Naive thymus-derived CD4-positive, alpha-beta T cell (primary cell): ENCODE measurements at places on chromosomes 12 and 14. TPM values are rescaled to one million over a fixed set of nuclear protein-coding genes. Genes with fewer than 3 reads are reported as not detected.
A peak's percentile ranks its signal among the peaks of the same experiment; 100 is the strongest.

GRCh38 chr12:89895591-89895990, 187.0 kb upstream of the ATP2B1 start:
- H3K27me3 ChIP-seq: no peaks in the 10 kb centered on the region
- no peaks in the 10 kb centered on the region for H3K36me3 ChIP-seq
- H3K4me3 ChIP-seq: no peak overlapping the region
- peaks cover 5% of the 10 kb centered on the region for H3K4me1 ChIP-seq

- H3K4me1 ChIP-seq: no peaks in the 10 kb centered on the region
- DNase-seq: no peak
- H3K36me3 ChIP-seq: no peaks in the 10 kb centered on the region
- H3K27me3 ChIP-seq: no peaks in the 10 kb centered on the region
- H3K4me3 ChIP-seq: no peak overlapping the region
These were observed 159.4 kb downstream of the EPS8 start for GRCh38 chr12:15629761-15630160.

DNA sequence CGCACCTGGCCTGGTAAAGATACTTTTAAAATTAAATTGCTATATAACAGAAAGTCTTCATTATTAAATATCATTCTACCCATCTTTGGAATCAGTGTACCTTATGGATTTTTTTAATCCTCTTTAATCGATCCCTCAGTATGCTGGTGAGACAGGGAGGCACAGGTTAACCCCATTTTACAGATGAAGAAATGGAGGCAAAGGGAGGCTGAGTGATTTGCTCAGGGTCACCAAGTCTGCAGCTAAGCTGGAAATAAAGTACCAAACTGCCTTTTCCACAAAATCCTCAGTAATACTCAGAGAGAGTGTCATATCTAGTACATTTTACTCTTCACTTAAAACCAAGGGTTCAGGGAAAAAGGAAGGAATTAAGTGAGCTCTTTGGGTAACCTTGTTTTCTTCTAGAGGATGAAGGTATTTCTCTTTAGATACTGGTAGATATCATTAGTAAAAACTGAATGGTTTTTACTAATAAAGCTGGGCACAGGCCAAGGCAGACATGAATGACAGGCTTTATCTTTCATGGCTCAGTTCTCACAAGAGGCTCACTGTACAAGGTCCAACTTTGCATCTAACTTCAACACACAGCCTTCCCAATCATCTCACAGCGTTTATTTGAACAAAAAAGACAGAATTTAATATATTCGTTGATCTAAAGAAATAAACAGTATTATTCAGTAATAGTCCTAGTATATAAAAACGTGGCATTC, 35.3 kb upstream of the TTC7B start:
- no peak overlapping the region for H3K27ac ChIP-seq
- H3K27me3 ChIP-seq: no peaks in the 10 kb centered on the region
- H3K4me1 ChIP-seq: no peaks in the 10 kb centered on the region
- no peaks in the 10 kb centered on the region for H3K36me3 ChIP-seq
- H3K4me3 ChIP-seq: no peak overlapping the region

- no peak overlapping the region for H3K4me3 ChIP-seq
- H3K27ac ChIP-seq: peak overlapping the region; percentile 37
- H3K27me3 ChIP-seq: no peaks in the 10 kb centered on the region
- peaks cover 4% of the 10 kb centered on the region for H3K36me3 ChIP-seq
These were observed 28.4 kb downstream of the AREL1 start for GRCh38 chr14:74684434-74684833.

- H3K27me3 ChIP-seq: no peaks in the 10 kb centered on the region
- no peaks in the 10 kb centered on the region for H3K36me3 ChIP-seq
- no peak overlapping the region for H3K4me3 ChIP-seq
- H3K4me1 ChIP-seq: no peaks in the 10 kb centered on the region
These were observed 1.1 kb upstream of the C14orf132 start for GRCh38 chr14:96037891-96038557.

GRCh38 chr12:113532292-113532691, 60.6 kb upstream of the LHX5 start:
- no peak overlapping the region for H3K27ac ChIP-seq
- no peaks in the 10 kb centered on the region for H3K27me3 ChIP-seq
- H3K4me1 ChIP-seq: no peaks in the 10 kb centered on the region
- H3K36me3 ChIP-seq: no peaks in the 10 kb centered on the region
- no peak for DNase-seq

DNA sequence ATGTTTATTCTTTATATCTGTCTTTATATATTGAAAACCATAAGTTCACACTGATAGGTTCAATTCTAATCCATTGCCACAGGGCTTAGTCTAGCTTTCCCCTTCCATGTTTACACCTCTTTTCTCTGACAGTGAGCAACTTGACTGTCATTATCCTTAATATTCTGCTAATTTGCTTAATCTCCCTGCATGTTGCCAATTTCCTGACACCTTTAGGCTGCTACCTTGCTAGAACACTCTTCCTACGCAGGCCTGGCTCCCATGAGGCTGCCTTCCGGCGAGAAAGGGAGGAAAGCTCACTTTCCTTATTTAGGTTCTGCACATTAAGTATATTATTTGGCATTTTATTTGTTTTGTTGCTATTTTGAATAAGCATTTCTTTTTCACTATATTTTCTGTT, 12.8 kb upstream of the FRS2 start:
- H3K36me3 ChIP-seq: no peaks in the 10 kb centered on the region
- no peaks in the 10 kb centered on the region for H3K27me3 ChIP-seq
- no peaks in the 10 kb centered on the region for H3K4me1 ChIP-seq
- DNase-seq: no peak
- no peak overlapping the region for H3K4me3 ChIP-seq
- H3K27ac ChIP-seq: no peak overlapping the region

GRCh38 chr12:92539976-92540781, 162.6 kb upstream of the PLEKHG7 start:
- no peaks in the 10 kb centered on the region for H3K27me3 ChIP-seq
- DNase-seq: no peak
- H3K36me3 ChIP-seq: no peaks in the 10 kb centered on the region
- H3K27ac ChIP-seq: no peak overlapping the region
- H3K4me3 ChIP-seq: no peak overlapping the region

GRCh38 chr12:44154128-44154527, 318.2 kb downstream of the TMEM117 start:
- no peaks in the 10 kb centered on the region for H3K36me3 ChIP-seq
- no peaks in the 10 kb centered on the region for H3K27me3 ChIP-seq
- no peak overlapping the region for H3K27ac ChIP-seq
- DNase-seq: no peak

DNA sequence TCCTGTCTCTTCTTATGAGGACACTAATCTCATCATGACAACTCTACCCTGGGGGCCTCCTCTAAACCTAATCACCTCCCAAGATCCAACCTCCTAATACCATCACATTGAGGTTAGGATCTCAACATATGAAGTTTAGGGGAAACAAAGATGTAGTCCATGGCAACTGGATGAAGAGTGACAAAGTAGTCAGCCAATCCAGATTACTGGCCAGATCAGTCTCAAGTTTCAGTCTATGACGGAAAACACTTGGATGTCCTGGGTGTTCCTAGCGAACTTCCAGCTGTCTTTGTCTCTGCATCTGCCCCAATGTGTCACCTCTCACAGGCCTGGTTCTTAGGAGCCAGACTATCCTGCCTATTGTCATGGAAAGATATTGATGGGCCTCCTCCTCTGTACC, 630.8 kb downstream of the AACS start:
- H3K4me3 ChIP-seq: no peak overlapping the region
- H3K27ac ChIP-seq: no peak overlapping the region

DNA sequence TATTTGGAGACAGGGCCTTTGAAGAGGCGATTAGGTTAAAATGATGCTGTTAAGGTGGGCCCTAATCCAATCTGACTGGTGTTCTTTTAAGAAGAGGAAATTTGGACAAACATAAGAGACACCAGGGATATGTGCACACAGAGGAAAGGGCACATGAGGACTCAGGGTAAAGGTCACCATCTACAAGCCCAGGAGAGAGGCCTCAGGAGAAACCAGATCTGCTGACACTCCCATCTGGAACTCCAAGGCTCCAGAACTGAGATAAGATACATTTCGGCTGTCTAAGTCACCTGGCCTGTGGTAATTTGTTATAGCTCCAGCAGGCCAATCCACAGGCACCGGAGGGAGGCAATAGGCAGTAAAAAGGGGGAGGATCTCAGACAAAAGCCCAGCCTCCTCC, 48.6 kb downstream of the KICS2 start:
- no peaks in the 10 kb centered on the region for H3K36me3 ChIP-seq
- H3K27ac ChIP-seq: no peak overlapping the region

- no peaks in the 10 kb centered on the region for H3K27me3 ChIP-seq
- H3K4me1 ChIP-seq: no peaks in the 10 kb centered on the region
- H3K27ac ChIP-seq: no peak overlapping the region
- no peaks in the 10 kb centered on the region for H3K36me3 ChIP-seq
These were observed 394.0 kb downstream of the TMEM117 start for GRCh38 chr12:44229846-44230245.

DNA sequence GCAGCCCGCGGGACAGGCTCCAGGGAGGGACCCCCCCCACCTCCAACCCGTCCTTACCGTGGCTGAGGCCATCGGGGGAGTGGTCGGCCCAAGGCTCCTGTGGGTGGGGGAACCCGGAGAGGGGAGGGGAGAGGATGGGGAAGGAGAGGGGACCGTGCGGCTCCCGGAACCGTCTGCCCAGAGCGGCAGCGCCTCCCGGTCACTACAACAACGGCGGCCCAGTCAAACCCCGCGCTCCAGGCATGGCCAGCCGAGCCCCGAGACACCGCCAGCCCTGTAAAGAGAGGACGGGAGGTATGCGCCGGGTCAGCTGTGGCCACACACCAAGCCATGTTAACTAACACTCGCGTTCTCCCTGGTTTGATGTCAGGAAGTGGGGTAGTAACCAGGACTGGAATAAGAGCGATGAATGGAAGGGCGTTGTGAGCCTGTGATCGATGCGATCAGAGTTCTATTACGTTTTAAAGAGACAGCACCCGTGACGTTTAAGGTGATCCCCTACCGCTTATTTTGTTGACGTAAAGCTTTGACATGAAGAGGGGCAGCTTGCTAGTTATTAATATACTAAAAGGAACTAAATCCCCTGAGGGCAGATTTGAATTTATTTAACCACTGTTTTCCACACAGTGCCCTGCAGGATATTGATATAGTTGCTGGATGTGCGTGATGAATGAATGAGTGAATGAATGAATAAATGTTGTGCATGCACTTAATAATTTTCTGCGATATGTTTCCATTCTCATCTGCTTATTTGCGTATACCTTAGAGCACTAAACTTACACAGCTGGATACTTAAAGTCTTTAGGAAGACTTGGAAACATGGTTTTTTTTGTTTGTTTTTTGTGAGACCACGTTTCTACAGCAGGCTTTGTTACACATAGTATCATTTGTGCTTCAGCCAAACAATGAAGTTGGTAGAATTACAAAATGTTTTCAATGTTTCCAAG, at the start of gene POC1B:
Gene POC1B (minus strand): TSS at position 224 of the 947 bp plus-strand sequence. CDS start 152 bp downstream, at position 72.
- peaks cover 30% of the 10 kb centered on the region for H3K4me1 ChIP-seq
- H3K36me3 ChIP-seq: peaks cover 13% of the 10 kb centered on the region
- peak; percentile 59 for DNase-seq
- H3K4me3 ChIP-seq: peak within 1 kb of the TSS; percentile 90
- H3K27me3 ChIP-seq: no peaks in the 10 kb centered on the region

GON7 gene
- polyA plus RNA-seq: 12.4 TPM

DPY19L2 gene
- polyA plus RNA-seq: not detected

KERA gene
- not detected for polyA plus RNA-seq

CLEC4A gene
- polyA plus RNA-seq: 0.59 TPM

PIWIL1 gene
- polyA plus RNA-seq: not detected

KRT71 gene
- polyA plus RNA-seq: not detected

IL26 gene
- not detected for polyA plus RNA-seq

RNASE3 gene
- not detected for polyA plus RNA-seq

ATG101 gene
- 30.9 TPM for polyA plus RNA-seq

MANSC4 gene
- polyA plus RNA-seq: not detected

C12orf76 gene
- 21.0 TPM for polyA plus RNA-seq

AJUBA gene
- polyA plus RNA-seq: 1.6 TPM

OTOGL gene
- not detected for polyA plus RNA-seq

CHST11 gene
- polyA plus RNA-seq: 23.4 TPM

NKX2-8 gene
- not detected for polyA plus RNA-seq
